ENCODE measurements at places on chromosomes 2 and 18. TPM values are rescaled to one million over a fixed set of nuclear protein-coding genes. Genes with fewer than 3 reads are reported as not detected.

Gene CCDC68
- total RNA-seq, result 26.3 TPM

- DNase-seq, result no peak
- peak overlapping the region; percentile 46 for H3K27ac ChIP-seq
- peaks cover 6% of the 10 kb centered on the region for H3K4me1 ChIP-seq
- H3K36me3 ChIP-seq, result no peaks in the 10 kb centered on the region
- H3K27me3 ChIP-seq, result no peaks in the 10 kb centered on the region
Observed at GRCh38 chr2:238874330-238875050, 26.6 kb downstream of the TWIST2 start.

- H3K4me1 ChIP-seq, result peaks cover under 1% of the 10 kb centered on the region
- no peak overlapping the region for H3K27ac ChIP-seq
- DNase-seq, result peak; percentile 37
Observed at GRCh38 chr2:235005603-235006259, 53.9 kb downstream of the SH3BP4 start.

DNA sequence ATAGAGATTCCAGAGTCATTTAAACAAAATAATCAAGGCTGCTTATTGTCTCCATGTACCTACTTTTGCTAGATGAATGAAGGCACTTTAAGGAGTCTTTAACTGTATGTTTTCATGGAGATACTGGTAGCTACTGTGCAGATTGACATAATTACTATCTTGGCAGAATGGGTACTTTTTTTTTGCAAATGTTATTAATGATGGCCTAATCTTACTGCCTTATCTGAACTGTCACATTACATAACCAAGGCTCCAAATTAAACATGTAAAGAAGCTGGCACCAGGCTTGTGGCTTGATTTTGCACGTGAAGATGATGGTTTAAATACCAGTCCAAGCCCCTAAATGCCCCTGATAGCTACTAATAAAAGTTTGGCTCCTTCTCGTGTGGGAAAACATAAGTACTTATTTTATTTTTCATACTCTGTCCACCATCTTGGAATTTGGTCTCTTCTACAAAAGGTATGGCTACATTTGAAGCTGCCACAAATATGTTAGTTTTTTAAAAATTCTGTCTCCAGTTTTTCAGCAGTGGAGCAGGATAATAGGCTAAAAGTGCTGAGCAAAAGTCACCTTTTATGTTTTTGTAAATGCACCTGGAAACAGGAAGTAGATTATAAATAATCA lies 4.1 kb downstream of the TRIB2 start:
- H3K36me3 ChIP-seq, result no peaks in the 10 kb centered on the region
- H3K4me3 ChIP-seq, result peak overlapping the region; percentile 80
- DNase-seq, result no peak
- no peaks in the 10 kb centered on the region for H3K4me1 ChIP-seq
- no peaks in the 10 kb centered on the region for H3K27me3 ChIP-seq

GRCh38 chr18:10142496-10143160 lies 228.8 kb downstream of the VAPA start:
- no peaks in the 10 kb centered on the region for H3K36me3 ChIP-seq
- DNase-seq, result no peak
- H3K27me3 ChIP-seq, result no peaks in the 10 kb centered on the region
- peak overlapping the region; percentile 32 for H3K27ac ChIP-seq

Measured in uterus (tissue), 4 donors.